Activated CD4-positive, alpha-beta memory T cell treated with anti-CD3 and anti-CD28 coated beads for 36 hours (primary cell): ENCODE measurements at places on chromosomes 2 and 18.

GRCh38 chr2:138622613-138623012 is 121.0 kb downstream of the SPOPL start:
- no peak for DNase-seq

DNA sequence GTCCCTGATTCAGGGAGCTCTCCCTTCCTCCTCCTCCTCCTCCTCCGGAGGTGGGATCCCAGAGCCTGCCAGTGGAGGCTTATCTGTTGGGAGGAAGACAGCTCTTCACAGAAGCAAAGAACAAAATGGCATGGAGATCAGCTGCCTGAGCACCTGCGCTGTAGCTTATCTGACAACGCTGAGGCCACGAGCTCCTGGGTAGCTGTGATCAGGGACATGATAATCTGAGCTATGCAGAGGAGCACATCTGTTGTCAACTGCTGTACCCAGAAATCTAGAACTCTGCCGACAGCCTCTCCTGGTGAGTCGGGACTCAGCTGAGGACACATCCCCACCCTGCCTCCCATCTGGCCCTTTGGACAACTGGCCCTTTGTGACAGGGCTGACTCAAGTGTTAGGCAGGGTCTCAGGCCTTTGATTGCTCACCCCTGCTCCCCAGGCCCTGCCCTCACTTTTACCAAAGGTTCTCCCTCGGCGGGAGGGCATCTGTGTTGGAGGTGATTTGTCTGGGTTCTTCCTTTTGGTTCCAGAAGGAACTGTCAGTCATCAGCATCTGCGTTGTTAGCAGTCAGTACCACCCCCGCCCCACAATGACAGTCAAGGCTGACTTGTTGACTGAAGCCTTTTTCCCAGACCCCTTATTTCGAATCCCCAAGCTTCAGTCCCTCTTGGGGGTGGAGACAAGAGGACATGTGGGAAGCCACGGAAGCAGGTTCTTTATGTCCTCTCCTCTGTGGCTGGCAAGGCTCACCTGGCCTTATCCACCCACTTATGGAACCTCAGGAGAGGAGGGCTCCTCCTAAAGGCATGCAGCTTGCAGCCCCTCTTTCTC is 5.9 kb upstream of the CNNM3 start:
- no peak for DNase-seq

- no peak for DNase-seq
These were observed 594 bp downstream of the FAM161A start for GRCh38 chr2:61853086-61853846.

GRCh38 chr2:28624793-28625701 is 126.6 kb upstream of the PPP1CB start:
- DNase-seq = peak; percentile 86

DNA sequence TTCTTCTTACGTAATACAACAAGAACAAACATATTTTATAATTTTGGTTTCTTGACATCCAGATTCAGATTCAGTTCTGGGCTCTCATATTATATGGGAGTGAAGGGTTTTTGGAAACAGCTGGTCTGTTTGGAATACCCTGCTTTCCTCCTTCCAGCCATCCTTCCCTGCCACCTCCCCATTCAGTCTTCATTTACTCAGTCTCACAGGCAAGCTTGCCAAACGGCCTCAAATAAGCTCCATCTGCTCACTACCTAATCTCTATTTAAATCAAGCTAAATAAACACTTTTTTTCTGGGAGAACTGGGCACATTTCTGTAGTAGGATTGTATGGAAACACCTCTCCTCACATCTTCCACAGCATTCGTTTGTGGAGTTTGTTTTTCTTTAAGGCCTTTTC is 147.5 kb downstream of the RND3 start:
- no peak for DNase-seq

DNA sequence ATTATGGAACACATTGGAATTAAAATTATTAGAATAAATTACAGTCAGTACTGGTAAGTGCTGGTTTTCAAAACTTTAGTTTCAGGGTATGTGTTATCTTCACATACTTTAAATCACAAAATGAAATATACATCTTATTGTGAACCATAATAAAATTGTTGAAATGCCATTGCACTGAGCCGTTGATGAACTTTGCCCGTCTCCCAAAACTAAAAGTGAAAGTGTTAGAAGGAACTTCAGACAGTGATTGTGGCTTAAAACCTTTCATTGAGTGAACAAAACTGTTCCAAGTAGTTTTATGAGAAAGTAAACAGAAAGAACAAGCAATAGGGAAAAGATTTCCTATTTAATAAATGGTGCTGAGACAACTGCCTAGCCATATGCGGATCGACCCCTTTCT is 811.6 kb downstream of the PLCL1 start:
- no peak for DNase-seq

- DNase-seq = no peak
These were observed 248.7 kb upstream of the MYT1L start for GRCh38 chr2:2579814-2580213.

GRCh38 chr2:45210462-45211195 is 201.4 kb upstream of the SIX2 start:
- no peak for DNase-seq

DNA sequence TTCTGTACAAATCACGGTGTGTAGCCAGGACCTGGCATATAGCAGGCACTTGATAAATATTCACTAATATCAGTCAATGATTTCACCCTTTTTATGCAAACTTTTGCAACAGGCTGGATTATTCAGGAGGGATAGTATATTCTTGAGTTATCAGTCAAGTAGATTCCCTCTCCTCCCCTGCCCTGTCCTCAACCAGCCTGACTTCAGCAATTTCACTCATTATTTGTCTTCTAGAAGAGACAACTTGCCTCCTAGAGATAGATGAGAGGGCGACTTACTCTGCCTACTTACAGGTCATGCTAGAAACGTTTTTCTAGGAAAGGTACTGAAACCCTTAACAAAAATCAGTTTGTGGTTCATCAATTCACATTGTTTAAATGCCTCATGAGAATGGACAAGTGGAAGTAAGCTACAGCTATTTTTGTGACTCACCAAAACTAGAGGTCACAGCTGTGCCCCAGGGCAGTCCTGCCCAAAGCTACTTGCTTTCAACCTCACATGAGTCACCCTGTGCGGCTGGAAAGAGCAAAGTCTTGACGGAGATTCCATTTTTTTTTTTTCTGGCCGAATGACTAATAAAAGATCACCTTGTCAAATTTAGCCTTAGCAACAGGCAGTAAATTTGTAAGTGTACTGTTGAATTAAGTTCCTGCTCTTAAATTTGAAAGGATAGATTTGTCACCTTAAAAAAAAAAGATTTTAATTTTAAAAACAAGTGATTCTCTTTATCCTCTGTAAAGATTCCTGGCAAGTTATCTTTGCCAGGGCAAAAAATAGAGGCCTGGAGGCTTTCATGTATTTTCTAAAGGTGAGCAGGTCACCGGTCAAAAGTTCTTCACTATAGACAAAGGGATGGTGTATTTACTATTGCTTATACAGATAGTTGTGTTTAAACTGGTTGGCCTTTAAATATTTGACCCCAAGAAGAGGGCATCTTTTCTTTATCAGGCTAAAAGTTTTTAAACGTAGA is 109.0 kb upstream of the SLC35G4 start:
- DNase-seq = no peak

GRCh38 chr2:135074216-135074615 is 22.1 kb downstream of the RAB3GAP1 start:
- DNase-seq = no peak
